ENCODE measurements at places on chromosomes 13 and 19. TPM values are rescaled to one million over a fixed set of nuclear protein-coding genes. Genes with fewer than 3 reads are reported as not detected.
A peak's percentile ranks its signal among the peaks of the same experiment; 100 is the strongest.

The SIN3B gene
- total RNA-seq = 76.4 TPM

The SHC2 gene
- total RNA-seq = 0.66 TPM

The HTR2A gene
- not detected for total RNA-seq

DNA sequence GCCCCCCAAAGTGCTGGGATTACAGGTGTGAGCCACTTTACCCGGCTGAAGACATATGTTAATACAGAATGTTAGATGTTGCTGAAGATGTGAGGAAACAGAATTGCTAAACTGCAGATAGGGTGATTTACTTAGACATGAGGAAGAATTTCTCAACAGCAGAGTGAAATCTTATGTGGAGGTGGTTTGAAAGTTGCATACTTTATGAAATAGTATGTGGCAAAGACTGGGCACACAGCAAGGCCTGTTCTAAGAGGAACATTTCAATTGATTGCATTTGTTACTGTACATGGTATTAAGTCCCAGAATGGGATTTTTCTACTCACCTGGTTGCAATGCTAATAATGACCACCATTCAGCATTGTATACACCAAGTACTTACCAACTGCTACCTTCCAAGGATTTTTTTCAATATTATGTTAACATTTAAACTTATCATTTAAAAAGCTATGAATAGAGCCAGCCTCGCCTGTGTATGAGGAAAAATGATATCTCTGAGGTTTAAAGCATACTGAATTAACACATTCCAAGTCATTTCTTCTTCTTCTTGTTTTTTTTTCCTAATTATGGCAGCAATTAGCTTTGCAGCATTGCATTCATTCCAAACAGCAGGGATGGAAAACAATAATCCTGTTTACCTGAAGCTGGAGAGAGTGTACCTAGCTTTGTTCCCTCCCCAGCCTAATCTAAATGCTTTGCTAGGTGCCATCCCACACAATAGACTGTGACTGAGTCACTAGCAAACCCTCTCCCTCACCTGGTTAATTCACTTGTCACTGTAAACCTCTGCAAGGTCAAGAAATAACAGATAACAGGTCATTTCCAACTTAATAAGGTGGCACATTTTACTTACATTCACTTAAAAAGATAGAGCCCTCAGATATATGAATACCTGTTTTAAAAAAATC is 19.4 kb upstream of the KLF5 start:
- DNase-seq = no peak

GRCh38 chr13:63455938-63456337 is 2040.3 kb upstream of the PCDH20 start:
- DNase-seq = no peak

DNA sequence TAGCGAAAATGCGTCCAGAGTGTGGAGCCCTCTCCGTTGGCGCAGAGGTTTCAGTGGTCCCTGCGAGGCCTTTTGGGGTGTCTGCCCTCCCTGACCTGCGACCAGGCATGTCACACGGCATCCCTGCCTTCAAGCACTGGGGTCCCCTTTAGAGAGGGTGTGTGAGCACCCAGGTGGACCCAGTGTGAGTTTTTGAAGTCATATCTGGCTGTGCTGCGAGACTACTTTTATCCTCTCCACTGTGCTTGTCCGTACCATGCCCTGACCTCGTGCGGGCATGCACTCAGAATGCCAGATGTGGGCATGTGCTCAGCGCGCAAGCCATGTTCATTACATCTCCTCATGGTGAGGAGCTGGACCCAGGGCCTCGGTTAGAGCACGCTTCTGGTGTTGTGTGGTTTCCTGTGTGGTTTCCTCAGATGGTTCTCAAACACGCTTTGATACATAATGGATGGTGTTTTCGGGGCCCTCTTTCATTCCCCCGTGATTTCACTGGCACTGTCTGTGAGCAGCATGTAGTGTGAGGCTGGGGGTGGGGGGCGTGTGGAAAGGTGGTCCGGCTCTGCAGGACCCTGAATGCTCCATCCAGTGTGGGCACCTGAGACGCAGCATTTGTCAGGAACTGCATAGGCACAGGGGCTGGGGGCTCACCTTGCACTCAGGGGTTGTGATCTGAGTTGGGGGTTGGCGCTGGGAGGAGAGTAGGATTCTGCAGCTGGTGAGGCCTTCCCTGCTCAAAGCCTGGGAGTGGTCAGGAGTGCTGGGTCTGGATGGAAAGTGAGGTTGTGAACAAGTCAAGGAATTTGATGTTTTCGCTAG is 2.3 kb downstream of the TFDP1 start:
- DNase-seq = no peak

The PRSS57 gene
- 1.9 TPM for total RNA-seq

DNA sequence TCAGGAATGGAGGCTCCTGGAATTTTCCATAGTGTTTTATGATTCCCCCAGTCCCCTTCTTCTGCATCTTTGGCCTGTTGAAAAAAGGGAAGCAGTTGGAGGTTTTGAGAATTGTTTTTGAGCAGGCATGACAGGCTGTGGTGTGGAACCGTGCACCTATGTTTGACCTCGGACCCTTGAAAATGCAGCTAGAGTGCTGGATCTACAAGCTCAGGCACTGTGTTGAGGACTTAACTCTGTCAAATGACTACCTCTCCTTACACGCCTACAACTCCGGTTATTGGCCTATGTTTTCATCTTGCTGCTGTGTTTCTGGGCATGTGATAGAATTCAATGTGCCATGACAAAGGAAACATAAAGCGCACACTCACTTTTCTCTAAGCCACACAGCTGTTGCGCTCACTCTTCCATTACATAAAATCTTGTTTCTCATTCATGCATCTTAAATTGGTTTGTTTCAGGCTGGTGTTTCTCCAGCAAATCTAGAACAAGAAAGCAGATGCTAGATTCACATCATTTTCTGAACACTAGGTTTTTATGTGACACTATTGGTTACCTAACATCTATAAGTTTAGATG is 616.6 kb downstream of the FGF9 start:
- DNase-seq = no peak

GRCh38 chr19:33507021-33507956 is 14.3 kb downstream of the PEPD start:
- DNase-seq = no peak

- peak; percentile 48 for DNase-seq
These were observed 3.4 kb downstream of the DMKN start for GRCh38 chr19:35509861-35510625.

The U2AF1L4 gene
- total RNA-seq = 40.9 TPM

DNA sequence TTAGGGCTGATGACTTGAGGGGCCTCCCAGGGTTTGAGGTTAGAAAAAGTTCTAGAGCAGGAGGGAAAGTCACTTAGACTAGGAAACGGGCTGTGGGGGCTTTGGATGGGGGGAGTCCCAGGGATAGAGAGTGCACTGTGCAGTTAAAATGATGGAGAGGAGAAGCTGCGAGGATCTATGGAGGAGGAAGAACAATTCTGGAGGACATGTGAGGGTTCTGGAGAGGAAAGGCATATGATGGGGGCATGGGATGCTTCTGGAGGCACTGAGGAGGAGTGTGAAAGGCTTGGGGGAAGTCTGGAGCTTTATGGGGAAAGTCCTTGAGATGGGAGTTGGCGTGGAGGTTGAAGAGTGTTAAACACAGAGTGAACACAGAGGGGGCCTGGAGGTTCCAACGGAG is 2.2 kb downstream of the KCNC3 start:
- DNase-seq = no peak

The BRSK1 gene
- 3.9 TPM for total RNA-seq

The TMC4 gene
- 0.78 TPM for total RNA-seq

The CEACAM7 gene
- total RNA-seq = not detected

The SMG9 gene
- total RNA-seq = 50.3 TPM

The TMEM150B gene
- total RNA-seq = not detected

- no peak for DNase-seq
These were observed 41.9 kb downstream of the C13orf46 start for GRCh38 chr13:113931841-113932459.

DNA sequence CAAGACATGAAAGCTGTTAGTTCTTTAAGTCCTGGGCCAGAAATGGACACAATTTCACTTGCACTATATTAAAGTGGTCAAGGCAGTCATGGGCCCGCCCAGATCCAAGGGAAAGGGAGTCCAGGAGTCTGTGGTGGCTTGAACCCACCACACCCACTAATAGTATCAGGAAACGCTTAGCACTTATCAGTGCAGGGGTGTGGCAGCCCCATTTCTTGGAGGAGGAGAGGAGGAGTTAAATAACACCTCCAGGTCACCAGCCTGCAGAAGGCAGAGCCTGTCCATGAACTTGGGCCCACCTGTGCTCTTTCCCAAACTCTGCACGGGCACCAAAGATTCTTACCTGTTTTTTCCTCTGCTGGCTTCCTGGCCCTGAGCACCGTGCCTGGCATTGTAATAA is 5.4 kb upstream of the NTN5 start:
- no peak for DNase-seq

GRCh38 chr19:55618426-55618825 is 5.9 kb downstream of the ZNF784 start:
- no peak for DNase-seq

The ARL11 gene
- 0.53 TPM for total RNA-seq

The MEIOSIN gene
- total RNA-seq = not detected

DNA sequence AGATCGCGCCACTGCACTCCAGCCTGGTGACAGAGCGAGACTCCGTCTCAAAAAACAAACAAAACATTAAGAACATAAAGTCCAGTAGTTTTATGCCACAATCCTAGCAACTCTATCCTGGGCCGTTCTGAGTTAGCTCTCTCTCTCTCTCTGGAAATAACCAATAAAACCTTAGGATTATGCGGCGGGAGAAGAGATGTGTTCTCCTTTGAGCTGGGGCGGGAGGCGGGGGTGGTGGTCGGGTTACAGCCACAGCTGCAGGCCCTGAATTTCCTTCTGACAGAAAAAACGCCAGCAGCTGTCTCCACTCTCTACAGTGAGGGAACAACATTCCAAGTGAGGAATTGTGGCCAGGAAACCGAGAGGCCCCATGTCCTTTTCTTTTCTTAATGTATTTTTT is 9.1 kb upstream of the PNMA8A start:
- no peak for DNase-seq

- DNase-seq = no peak
These were observed 14.0 kb downstream of the ZC3H4 start for GRCh38 chr19:47099576-47100050.

GRCh38 chr13:76522083-76522755 is 364.0 kb downstream of the KCTD12 start:
- no peak for DNase-seq

GRCh38 chr13:32474999-32475792 is 47.3 kb upstream of the N4BP2L1 start:
- no peak for DNase-seq

The TRPC4 gene
- total RNA-seq = not detected

The ZNF284 gene
- total RNA-seq = 3.9 TPM

The RNF113B gene
- not detected for total RNA-seq
